Aortic smooth muscle cell (primary cell): ENCODE measurements at places on chromosomes 12 and 14. TPM values are rescaled to one million over a fixed set of nuclear protein-coding genes. Genes with fewer than 3 reads are reported as not detected.

RNF31 gene
- 31.8 and 33.7 TPM in 2 replicates for total RNA-seq

SLC10A1 gene
- total RNA-seq: not detected in 2 replicates

ABCD2 gene
- under 0.01 TPM in 1 of 2 replicates, not detected in the other for total RNA-seq

IFNG-AS1 gene
- 0.26 and 0.31 TPM in 2 replicates for total RNA-seq

CNTN1 gene
- 0.66 and 0.99 TPM in 2 replicates for total RNA-seq

ADCY4 gene
- 2.6 and 2.9 TPM in 2 replicates for total RNA-seq

CCER1 gene
- total RNA-seq: not detected in 2 replicates

TRIM9 gene
- 0.19 and 0.26 TPM in 2 replicates for total RNA-seq

TSPAN19 gene
- not detected in 2 replicates for total RNA-seq
